T-helper 9 cell (primary cell): ENCODE measurements at places on chromosomes 1 and 21.

- no peak for DNase-seq
Measured at GRCh38 chr1:209356976-209357377, 226.5 kb upstream of the CAMK1G start.

DNA sequence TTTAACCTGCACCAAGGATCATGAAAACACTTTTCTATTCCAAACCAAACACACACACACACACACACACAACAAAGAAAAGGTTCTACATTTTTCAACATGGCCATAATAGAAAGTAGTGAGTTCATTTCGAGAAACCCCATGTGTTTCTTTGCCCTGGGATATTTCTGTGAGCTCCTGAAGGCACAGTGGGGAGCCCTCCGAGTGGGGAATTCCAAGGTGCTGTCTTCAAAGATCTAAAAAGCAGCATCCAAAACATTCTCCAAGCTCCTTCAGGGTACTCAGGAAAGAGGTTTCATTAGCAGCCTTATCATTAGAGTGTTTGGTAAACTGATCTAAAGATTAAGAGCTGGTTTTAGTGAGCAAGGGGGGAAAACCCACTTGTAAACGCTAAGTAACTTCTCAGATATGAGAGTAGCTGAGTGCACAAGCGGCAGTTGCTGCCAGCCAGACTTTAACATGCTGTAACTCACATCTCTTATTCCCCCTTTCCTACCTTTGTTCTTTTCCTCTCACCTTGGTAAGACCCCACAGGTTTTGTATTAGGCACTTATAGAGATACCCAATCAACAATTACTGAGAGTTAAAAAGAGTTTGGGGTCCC lies 38.3 kb downstream of the ZC3H11B start:
- no peak for DNase-seq

DNA sequence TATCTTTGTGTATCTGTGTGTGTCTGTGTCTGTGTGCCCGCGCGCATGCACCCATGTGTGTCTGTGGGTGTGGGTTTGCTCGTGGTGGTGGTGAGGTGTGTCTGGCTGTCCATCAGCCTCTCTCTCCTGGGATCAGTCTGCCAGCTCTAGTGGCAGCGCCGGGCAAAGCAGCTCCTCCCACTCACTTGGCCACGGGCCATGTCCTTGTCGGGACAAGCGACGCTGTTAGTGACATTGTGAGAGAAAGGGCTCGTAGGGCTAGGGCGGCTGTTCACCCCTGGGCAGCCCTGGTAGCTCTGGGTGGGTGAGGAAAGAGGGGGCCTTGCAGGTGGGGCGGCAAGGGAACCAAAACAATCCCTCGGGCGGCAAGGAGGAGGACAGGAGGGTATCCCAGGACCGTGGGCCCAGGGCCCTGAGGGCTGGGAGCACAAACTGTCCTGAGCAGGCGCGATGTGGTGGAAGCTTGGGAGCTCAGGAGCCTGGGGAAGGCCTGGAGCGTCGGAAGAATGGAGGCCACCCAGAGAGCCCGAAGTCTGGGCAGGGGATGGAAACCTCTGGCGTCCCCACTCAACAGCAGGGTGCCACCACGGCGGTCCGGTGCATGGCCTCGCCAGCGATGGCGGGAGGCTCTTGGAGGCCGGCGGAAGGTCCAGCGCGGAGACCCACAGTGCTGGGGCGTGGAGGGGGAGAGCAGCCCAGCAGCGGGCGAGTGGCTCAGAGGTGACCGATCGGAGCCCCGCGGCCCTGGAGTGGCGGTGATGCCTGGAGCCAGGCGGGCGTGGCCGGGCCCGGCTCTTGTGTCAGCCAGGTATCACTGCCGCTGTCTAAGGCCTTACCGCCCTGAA lies 140.5 kb downstream of the LIPI start:
- no peak for DNase-seq

DNA sequence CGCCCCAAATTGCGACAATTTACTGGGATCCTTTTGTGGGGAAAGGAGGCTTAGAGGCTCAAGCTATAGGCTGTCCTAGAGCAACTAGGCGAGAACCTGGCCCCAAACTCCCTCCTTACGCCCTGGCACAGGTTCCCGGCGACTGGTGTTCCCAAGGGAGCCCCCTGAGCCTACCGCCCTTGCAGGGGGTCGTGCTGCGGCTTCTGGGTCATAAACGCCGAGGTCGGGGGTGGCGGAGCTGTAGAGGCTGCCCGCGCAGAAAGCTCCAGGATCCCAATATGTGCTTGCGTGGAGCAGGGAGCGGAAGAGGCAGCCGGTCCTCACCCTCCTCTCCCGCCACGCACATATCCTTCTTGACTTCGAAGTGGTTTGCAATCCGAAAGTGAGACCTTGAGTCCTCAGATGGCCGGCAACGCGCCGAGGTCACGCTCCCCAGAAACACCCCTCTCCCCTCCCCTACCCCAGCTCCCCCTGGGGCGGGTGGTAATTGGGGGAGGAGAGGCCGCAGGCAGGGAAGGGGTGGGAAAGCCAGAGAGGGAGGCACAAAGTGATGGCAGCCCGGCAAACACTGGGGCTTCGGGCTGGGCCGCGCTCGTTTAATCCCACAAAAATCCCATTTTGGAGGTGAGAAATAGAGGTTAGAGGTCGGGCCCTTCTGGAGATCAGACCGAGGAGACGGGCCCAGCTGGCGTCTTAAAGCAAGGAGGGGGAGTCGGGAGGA lies 6.2 kb downstream of the SIM2 start:
- no peak for DNase-seq

DNA sequence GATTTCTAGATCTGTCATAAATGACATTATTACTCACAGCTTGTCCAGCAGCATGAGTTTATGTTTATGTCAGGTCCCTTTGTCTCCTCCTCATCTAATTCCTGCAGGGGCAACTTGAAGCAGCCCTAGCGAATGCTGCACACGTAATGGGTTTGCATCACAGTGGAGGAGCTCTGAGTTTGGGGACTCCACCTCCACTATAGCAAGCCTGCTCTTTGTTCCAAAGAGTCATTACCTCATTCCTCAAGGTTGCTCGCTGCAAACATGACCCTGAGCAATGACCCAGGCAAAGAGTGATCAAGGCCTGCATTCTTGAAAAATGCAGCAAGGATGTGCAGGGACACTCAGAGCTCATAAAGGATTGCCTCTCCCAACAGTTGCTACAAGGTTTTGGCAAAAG lies 261.9 kb downstream of the HHIPL2 start:
- no peak for DNase-seq

DNA sequence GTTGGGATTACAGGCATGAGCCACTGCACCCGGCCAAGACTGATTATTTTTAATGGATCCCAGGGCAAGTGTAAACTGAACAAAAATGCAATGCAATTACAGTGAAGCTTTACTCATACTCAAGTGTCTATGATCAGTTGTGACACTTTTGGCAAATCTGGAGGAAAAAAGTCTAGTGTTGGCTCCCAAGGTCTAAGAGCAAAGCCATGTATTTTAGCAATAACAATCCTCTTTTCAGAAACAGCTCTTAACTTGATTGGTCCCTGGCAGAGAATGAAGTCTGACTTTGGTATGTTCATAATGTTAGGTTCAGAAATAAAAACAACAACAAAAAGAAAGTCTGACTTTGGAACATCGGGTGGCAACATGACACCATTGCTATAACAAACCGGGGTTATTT lies 40.2 kb upstream of the C1orf53 start:
- DNase-seq, result no peak

- DNase-seq, result no peak
Measured at GRCh38 chr1:204600968-204601367, 84.6 kb downstream of the LRRN2 start.

GRCh38 chr1:32801096-32801715 lies 16.0 kb downstream of the YARS1 start:
- peak; percentile 14 for DNase-seq

DNA sequence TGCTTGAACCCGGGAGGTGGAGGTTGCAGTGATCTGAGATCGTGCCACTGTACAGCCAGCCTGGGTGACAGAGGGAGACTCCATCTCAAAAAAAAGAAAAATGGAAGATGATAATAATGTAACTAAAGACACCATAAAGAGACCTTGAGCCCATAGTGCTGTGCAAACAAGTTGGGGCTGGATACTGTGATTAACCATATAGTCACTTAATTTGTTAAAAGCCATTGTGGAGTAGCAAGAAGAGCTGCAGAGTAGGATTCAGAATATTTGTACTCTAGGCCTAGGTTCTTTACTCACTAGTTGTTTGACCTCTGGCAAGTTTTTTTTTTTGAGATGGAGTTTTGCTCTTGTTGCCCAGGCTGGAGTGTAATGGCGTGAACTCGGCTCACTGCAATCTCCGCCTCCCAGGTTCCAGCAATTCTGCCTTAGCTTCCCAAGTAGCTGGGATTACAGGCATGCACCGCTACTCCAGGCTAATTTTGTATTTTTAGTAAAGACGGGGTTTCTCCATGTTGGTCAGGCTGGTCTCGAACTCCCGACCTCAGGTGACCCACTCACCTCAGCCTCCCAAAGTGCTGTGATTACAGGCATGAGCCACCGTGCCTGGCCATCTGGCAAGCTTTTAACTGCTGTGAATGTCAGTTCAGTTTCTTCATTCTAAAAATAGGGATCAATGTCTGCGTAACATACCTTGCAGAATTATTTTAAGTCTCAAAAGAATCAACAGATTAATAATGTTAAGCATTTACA lies 12.8 kb downstream of the CAP1 start:
- DNase-seq, result no peak

GRCh38 chr1:185059950-185060571 lies 14.7 kb downstream of the RNF2 start:
- no peak for DNase-seq

DNA sequence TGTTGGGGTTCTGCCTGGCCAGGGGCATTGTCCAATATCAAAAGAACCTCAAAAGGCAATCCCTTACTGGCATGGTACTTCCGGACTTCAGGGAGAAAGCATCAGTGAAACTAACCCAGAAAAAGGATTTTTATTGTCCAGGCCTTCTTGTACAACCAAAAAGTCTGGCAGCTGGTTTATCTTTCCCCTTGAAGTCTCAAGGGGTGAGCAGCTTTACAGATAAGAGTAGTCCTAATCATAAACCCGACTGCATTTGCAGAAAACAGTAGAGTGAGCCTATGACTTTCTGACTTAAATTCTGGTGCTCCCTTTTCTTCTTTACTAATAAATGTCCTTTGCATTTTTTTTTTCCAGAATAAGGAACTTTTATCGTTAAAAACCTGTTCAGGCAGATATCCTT lies 104.0 kb upstream of the CHRM3 start:
- DNase-seq, result no peak

DNA sequence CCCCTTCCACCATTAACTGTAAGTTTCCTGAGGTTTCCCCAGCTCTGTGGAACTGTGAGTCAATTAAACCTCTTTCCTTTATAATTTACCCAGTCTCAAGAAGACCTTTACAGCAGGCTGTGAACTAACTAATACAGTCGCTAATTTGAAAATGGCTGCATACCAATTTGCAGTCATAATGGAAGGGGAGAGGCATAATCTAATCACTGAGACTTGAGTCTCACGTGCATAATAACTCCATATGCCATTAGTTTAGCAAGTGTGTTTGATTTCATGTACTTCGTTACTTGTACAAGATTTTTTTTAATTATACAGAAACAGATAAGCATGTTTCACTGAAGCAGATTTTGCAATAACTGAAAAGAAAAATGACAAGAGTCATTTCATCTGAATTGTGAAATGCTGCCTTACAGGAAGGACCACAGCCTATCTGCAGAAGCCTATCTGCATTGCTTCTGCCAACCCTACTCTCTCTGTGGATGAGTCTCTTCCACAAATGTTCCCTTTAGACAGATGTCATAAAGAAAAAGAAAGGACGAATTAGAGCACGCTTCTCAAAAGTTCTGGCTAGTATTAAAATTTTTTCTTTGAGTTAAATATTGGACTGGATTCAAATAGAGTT lies 99.1 kb downstream of the PTGER3 start:
- DNase-seq, result no peak

- DNase-seq, result no peak
Measured at GRCh38 chr1:77509051-77509492, 173.4 kb downstream of the ZZZ3 start.

GRCh38 chr1:25992689-25993171 lies 5.1 kb downstream of the PAFAH2 start:
- no peak for DNase-seq

DNA sequence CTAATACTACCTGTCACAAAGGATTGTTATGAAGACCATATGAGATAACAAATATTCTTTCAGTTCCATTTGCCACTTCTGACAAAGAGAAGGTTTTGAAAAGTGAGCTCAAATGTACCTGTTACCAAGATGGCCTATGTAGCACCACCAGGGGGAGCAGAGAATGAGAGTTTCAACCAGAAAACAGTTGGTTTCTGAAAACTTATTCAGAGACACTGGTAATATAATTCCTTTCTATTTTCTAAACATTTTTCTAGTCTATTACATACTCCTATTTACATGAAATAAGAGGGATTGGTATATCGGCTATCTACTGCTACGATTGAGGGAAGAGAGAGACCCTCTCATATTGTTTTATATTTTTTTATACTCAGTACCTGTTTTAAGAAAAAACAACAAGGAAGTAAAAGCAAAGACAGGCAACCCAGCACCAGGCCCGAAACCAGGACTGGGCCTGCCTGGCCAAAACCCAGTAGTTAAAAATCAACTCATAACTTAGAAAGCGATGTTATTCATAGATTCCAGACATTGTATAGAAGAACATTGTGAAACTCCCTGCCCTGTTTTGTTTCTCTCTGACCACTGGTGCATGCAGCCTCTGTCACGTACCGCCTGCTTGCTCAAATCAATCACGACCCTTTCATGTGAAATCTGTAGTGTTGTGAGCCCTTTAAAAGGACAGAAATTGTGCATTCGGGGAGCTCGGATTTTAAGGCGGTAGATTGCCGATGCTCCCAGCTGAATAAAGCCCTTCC lies 48.3 kb downstream of the IL23R start:
- peak; percentile 28 for DNase-seq

DNA sequence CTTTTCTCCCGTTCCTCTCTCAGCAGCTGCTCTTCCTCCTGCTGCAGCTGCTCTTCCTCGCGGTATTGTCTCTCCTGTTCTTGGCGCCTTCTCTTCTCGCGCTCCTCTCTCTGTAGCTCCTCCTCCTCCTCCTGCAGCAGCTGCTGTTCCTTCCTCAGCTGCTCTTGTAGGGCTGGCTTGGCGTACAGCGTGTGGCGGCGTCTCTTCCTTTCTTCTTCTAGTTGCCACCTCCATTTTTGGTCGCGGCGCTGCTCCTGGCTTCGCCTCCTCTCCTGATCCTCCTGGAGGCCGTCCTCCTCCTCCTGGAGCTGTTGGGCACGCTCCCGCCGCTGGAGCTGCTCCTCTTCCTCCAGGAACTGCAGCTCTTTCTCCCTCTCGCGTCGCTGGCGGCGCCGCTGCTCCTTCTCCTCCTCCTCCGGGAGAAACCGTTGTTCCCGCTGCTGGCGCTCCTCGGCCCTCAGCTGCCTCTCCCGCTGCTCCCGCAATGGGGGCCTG lies 4.8 kb downstream of the TCHH start:
- DNase-seq, result no peak

DNA sequence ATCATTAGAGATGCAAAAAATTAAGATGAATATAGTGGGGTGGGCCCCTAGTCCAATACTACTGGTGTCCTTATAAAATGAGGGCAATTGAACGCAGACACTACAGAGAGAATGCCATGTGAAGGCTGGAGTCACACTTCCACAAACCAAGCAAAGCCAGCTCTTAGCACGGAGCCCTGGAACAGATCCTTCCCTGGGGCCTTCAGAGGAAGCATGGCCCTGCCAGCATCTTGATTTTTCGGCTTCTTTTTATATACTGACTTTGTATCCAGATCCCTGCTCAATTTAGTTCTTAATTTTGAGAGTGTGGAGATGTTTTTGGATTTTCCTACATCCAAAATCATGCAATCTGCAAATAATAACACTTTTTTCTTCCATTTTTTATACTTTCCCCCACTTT lies 10.2 kb upstream of the KIAA1614 start:
- no peak for DNase-seq
